ENCODE measurements at places on chromosomes 6 and 20. TPM values are rescaled to one million over a fixed set of nuclear protein-coding genes. Genes with fewer than 3 reads are reported as not detected.

NKAIN2 gene
- total RNA-seq: 1.2 TPM

SLC22A7 gene
- total RNA-seq: not detected

SCGN gene
- not detected for total RNA-seq

PSMB1 gene
- total RNA-seq: 358 TPM

CLIC5 gene
- not detected for total RNA-seq

KIAA1755 gene
- total RNA-seq: not detected

CST7 gene
- total RNA-seq: not detected

LAMA4 gene
- 2.0 TPM for total RNA-seq

RHAG gene
- not detected for total RNA-seq

FRK gene
- total RNA-seq: 10.0 TPM

SGK2 gene
- 1.1 TPM for total RNA-seq

FAM83B gene
- total RNA-seq: 0.41 TPM

- H3K4me1 ChIP-seq: no peaks in the 10 kb centered on the region
- H3K4me3 ChIP-seq: no peak overlapping the region
- peaks cover 42% of the 10 kb centered on the region for H3K27me3 ChIP-seq
- H3K36me3 ChIP-seq: no peaks in the 10 kb centered on the region
- H3K27ac ChIP-seq: no peak overlapping the region
Observed at GRCh38 chr6:133767357-133767970, 121.4 kb upstream of the TCF21 start.

GRCh38 chr6:98395610-98396166 is 438.7 kb upstream of the POU3F2 start:
- H3K4me3 ChIP-seq: no peak overlapping the region
- DNase-seq: no peak
- no peaks in the 10 kb centered on the region for H3K36me3 ChIP-seq
- H3K27me3 ChIP-seq: no peaks in the 10 kb centered on the region
- no peak overlapping the region for H3K27ac ChIP-seq

- H3K27me3 ChIP-seq: no peaks in the 10 kb centered on the region
- no peak for DNase-seq
- no peaks in the 10 kb centered on the region for H3K4me1 ChIP-seq
- no peak overlapping the region for H3K4me3 ChIP-seq
- no peaks in the 10 kb centered on the region for H3K36me3 ChIP-seq
- H3K27ac ChIP-seq: no peak overlapping the region
Observed at GRCh38 chr20:6704132-6704861, 63.2 kb upstream of the BMP2 start.

GRCh38 chr6:83867527-83868161 is 8.2 kb downstream of the CYB5R4 start:
- DNase-seq: peak; percentile 60
- H3K36me3 ChIP-seq: peaks cover 16% of the 10 kb centered on the region
- no peak overlapping the region for H3K27ac ChIP-seq
- H3K4me3 ChIP-seq: no peak overlapping the region
- no peaks in the 10 kb centered on the region for H3K4me1 ChIP-seq
- H3K27me3 ChIP-seq: no peaks in the 10 kb centered on the region

DNA sequence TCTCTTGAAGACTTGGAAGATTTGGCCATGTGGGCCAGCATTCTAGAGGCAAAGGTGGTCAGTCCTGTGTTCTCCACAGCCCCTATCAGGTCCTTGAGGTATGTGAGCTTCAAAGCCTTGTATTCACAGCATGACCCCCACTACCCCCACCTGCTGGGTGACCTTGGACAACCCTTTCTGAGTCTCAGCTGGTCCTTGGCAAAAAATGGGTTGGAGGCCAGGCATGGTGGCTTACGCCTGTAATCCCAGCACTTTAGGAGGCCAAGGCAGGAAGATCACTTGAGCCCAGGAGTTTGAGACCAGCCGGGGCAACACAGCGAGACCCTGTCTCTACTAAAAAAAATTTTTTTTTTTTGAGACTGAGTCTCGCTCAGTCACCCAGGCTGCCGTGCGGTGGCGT is 42.6 kb downstream of the UBE2V1 start:
- H3K4me1 ChIP-seq: peaks cover under 1% of the 10 kb centered on the region
- H3K36me3 ChIP-seq: no peaks in the 10 kb centered on the region
- no peak overlapping the region for H3K27ac ChIP-seq
- no peaks in the 10 kb centered on the region for H3K27me3 ChIP-seq
- no peak for DNase-seq

DNA sequence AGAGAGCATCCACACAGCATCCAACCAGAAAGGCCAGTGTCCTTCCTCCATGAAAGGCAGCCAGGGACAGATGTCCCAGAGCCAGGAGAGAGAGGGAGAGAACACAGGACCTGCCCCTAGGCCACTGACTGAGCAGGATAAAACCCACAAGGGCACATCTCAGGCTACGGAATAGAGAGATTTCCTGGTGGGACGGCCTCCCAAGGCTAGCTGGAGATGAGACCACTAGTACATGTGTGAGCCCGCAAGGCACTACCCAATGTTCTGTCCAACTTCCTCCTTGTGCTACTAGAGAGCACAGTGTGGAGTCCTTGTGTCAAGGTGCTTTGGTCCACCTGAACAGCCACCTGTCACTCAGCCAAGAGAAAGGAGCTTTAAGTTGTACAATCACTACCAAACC is 44.2 kb downstream of the PLCG1 start:
- no peaks in the 10 kb centered on the region for H3K27me3 ChIP-seq
- no peak overlapping the region for H3K4me3 ChIP-seq
- no peak for DNase-seq
- no peak overlapping the region for H3K27ac ChIP-seq

DNA sequence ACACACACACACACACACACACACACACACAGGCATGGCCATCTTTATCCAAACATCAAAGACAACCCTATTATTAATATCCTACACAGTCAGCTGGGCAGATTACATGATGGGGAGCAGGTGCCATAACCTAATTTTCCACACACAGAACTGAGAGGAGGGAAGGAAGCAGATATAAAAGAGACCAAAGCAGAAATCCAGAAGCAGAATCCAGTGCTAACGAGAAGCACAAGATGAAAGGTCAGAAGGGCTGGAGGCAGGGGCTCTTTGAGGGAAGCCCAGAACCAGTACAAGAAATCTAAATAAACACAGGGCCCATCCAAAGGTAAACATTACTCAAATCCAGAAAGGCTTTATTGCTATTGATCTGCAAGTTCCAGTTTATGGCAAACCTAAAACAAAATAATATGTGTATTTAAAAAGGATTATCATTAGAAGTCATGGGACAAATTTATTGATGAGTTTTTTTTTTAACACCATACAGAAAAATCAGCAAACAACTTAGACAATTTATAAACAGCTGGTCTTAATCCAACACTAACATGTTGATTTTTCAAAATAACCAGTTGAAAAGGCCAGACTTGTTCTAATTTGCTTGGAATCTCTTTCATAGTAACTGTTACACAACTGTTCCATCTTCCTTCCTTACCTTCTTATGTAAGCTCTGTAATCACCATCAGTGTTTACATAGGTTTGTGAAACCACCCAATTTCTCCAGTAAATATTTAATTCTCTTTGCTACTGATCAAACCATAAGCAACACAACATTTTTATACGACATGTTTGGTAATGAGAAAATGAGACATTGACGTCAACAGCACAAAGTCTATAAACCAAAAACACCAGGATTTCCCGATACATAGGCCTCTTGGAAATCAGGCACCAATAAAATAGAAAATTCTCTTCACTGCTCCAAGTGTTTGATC is 34.2 kb downstream of the SLC23A2 start:
- H3K27me3 ChIP-seq: no peaks in the 10 kb centered on the region
- H3K36me3 ChIP-seq: no peaks in the 10 kb centered on the region
- H3K4me3 ChIP-seq: no peak overlapping the region
- no peaks in the 10 kb centered on the region for H3K4me1 ChIP-seq

DNA sequence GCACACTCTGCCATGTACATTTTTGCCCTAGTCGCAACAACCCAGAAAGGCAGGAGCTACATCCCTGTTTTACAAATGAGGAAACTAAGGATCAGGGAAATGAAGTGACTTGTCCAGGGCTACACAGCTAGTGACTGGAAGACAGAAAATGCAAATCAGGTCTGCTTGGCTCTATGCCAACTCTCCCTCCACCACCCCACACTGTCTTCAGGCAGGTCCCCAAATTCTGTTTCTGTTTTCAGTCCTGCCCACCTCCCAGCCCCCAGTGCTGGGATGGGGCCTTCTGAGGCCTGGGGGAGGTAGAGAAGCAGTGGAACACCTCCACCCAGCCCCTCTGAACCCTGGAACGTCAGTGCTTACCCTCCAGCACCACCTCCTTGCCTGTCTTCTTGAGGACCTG is 5.1 kb downstream of the SNTA1 start:
- H3K36me3 ChIP-seq: no peaks in the 10 kb centered on the region
- no peak for DNase-seq
- H3K27me3 ChIP-seq: no peaks in the 10 kb centered on the region
- H3K27ac ChIP-seq: no peak overlapping the region
- H3K4me3 ChIP-seq: no peak overlapping the region

GRCh38 chr6:128271527-128271926 is 248.9 kb downstream of the PTPRK start:
- H3K4me3 ChIP-seq: no peak overlapping the region
- no peak for DNase-seq
- H3K4me1 ChIP-seq: peaks cover 10% of the 10 kb centered on the region
- H3K27ac ChIP-seq: no peak overlapping the region
- H3K27me3 ChIP-seq: no peaks in the 10 kb centered on the region

DNA sequence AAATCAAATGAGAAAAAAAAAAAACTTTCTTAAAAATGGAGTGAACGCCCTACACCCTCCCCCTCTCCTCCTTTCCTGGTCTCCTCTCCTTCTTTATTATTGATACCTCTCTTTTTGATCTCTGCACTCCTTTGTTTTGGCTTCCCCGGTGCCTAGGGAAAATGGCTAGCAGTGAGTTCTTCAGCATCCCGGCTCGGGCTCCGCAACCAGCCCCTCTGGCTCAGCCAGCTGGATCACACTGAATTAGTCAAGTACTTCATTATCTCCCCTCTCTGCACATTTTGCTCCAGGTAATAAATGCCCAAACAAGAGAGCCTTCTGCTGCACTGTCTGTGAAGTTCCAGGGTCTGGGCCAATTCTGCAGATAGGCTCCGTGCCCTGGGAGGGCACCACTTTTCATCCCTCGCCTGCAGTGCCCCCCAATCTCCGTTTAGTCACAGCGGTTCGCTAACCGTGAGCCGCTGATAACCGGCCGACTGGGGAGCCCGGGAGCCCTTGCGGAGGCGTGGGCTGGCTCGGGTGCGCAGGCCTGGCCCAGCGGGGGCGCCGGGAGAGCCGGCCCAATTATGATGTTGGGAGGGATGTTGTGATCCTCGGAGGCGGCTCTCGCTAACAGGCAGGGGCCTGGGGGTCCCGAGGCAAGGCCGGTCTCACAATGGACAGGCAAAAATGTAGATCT is 301.9 kb downstream of the TFAP2A start:
- no peaks in the 10 kb centered on the region for H3K36me3 ChIP-seq
- H3K4me1 ChIP-seq: no peaks in the 10 kb centered on the region
- H3K4me3 ChIP-seq: no peak overlapping the region

DNA sequence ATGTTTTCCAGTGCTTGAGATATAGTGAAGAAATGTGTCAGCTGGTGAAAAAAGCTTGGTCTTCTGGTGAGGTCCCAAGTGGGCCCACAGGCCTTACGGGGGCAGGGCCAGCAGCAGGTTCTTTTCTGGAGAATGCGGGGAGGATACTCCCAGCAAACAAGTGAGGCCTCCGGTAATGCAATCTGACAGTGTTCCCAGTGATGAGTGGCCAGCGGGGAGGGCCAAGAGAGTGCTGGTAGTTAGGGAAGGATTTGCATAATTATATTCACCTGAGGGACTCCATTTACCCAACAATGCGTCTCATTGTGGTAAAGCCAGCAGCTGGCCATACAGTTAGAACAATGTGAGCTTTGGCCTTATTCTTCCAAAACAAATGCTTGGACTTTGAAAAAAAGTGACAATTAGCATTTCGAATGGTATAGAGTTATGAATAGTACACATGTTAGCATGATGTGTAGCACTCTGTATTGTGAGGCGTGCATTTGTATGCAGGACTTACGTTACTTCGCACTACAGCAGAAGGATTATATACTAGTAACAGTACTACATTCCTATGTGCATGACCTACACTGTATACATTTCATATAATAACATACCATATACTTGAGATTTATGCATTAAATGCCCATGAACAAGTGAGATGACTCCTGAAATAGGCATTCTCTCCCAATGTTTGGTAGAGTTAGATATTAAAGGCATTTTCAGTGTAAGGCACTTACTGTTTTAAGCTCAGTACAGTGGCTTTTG is 69.8 kb downstream of the MYB start:
- H3K27ac ChIP-seq: no peak overlapping the region
- H3K36me3 ChIP-seq: no peaks in the 10 kb centered on the region
- no peaks in the 10 kb centered on the region for H3K27me3 ChIP-seq
- H3K4me1 ChIP-seq: no peaks in the 10 kb centered on the region
- no peak overlapping the region for H3K4me3 ChIP-seq

- peaks cover 62% of the 10 kb centered on the region for H3K4me1 ChIP-seq
- DNase-seq: no peak
- no peak overlapping the region for H3K4me3 ChIP-seq
- H3K27me3 ChIP-seq: no peaks in the 10 kb centered on the region
Observed at GRCh38 chr20:62646851-62647520, 4.7 kb downstream of the SLCO4A1 start.
